ENCODE measurements at places on chromosomes 7 and 10. TPM values are rescaled to one million over a fixed set of nuclear protein-coding genes. Genes with fewer than 3 reads are reported as not detected.

DNA sequence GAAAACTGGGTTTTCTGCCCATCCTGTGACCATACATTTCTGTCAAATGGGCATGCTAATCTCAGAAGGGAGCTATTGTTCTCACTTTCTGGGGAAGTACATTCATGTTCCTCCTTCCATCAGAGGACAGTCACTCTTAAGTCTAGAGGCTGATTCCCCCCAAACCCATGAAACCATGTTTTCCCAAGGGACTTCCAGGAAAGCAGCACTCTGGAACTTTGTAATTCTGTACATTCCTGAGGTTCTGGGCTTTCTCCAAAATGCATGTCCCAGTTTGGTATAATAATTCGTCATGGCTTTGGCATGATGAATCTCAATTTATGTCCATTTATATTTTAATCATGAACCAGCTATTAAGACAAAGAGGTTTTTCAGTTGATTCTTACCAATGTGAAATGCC lies 688.1 kb downstream of the LRMDA start:
- H3K27ac ChIP-seq: no peak overlapping the region
- H3K4me3 ChIP-seq: no peak overlapping the region
- no peak for DNase-seq
- H3K36me3 ChIP-seq: no peaks in the 10 kb centered on the region
- H3K27me3 ChIP-seq: no peaks in the 10 kb centered on the region

GRCh38 chr10:88110355-88110754 lies 246.9 kb downstream of the PTEN start:
- no peak for DNase-seq
- H3K4me3 ChIP-seq: peak overlapping the region; percentile 29
- H3K27me3 ChIP-seq: no peaks in the 10 kb centered on the region
- peak overlapping the region; percentile 79 for H3K27ac ChIP-seq
- peaks cover 38% of the 10 kb centered on the region for H3K4me1 ChIP-seq
- H3K36me3 ChIP-seq: no peaks in the 10 kb centered on the region

GRCh38 chr10:32357056-32357735 lies 10.2 kb upstream of the EPC1 start:
- no peak overlapping the region for H3K4me3 ChIP-seq
- DNase-seq: no peak
- peaks cover 39% of the 10 kb centered on the region for H3K4me1 ChIP-seq
- H3K27ac ChIP-seq: no peak overlapping the region

DNA sequence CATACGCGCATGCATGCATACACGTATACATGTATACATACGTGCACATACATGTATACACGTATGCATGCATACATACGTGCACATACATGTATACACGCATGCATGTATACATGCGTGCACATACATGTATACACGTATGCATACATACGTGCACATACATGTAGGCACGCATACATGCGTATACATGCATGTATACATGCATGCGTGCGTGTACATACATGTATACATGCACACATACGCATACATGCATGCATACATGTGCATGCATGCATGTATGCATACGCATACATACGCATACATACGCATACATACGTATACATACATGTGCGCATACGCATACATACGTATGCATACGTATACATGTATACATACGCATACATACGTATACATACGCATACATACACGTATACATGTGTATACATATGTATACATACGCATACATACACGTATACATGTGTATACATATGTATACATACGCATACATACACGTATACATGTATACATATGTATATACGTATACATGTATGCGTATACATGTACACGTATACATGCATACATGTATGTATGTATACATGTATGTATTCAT lies 19.0 kb upstream of the MTURN start:
- no peaks in the 10 kb centered on the region for H3K27me3 ChIP-seq
- no peak for DNase-seq
- peaks cover 14% of the 10 kb centered on the region for H3K4me1 ChIP-seq
- H3K4me3 ChIP-seq: no peak overlapping the region
- H3K36me3 ChIP-seq: no peaks in the 10 kb centered on the region

GRCh38 chr10:34732926-34733325 lies 82.2 kb downstream of the PARD3 start:
- DNase-seq: no peak
- no peak overlapping the region for H3K27ac ChIP-seq
- no peaks in the 10 kb centered on the region for H3K4me1 ChIP-seq
- H3K27me3 ChIP-seq: peaks cover 4% of the 10 kb centered on the region

GRCh38 chr10:3460420-3461128 lies 288.0 kb upstream of the PITRM1 start:
- no peak overlapping the region for H3K4me3 ChIP-seq
- no peak for DNase-seq
- no peaks in the 10 kb centered on the region for H3K36me3 ChIP-seq
- no peak overlapping the region for H3K27ac ChIP-seq

DNA sequence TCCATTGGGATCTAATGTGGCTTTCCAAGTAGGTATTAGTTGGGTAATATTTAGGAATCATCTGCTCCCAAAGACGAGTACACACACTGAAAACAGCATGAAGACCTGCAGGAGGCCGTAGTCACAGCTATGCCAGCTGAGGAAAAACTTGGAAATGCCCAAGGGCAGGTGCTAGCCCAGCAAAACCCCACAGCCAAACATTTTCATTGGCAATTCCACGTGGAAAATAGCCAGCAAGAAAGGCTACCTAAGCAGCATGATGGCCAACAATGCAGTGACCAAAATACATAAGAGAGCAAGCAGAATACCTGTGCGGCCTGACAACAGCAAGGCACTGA lies 32.7 kb downstream of the DOCK4 start:
- H3K4me3 ChIP-seq: no peak overlapping the region
- H3K36me3 ChIP-seq: no peaks in the 10 kb centered on the region
- H3K27ac ChIP-seq: no peak overlapping the region
- H3K27me3 ChIP-seq: peaks cover 19% of the 10 kb centered on the region
- H3K4me1 ChIP-seq: no peaks in the 10 kb centered on the region
- DNase-seq: no peak

- no peak overlapping the region for H3K4me3 ChIP-seq
- peaks cover 51% of the 10 kb centered on the region for H3K36me3 ChIP-seq
- no peak for DNase-seq
Measured at GRCh38 chr7:155665079-155665956, 20.9 kb downstream of the RBM33 start.

DNA sequence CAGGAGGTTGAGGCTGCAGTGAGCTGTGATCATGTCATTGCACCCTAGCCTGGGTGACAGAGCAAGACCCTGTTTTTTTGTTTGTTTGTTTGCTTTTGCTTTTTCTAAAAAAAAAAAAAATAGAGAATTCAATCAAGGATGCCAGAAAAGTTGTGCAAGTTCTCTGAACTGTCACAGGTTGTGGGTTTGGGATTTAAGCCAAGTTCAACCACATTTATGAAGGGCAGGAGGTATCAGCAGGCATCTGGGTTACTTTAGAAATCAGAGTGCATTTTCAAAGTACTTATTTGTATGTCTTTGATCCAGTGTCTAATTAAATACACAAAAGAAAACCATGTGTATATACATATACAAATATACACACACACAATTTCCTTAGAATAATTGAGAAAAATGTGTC lies 151.2 kb upstream of the MINDY3 start:
- no peak overlapping the region for H3K27ac ChIP-seq
- H3K27me3 ChIP-seq: no peaks in the 10 kb centered on the region
- no peaks in the 10 kb centered on the region for H3K4me1 ChIP-seq
- no peaks in the 10 kb centered on the region for H3K36me3 ChIP-seq
- H3K4me3 ChIP-seq: no peak overlapping the region

DNA sequence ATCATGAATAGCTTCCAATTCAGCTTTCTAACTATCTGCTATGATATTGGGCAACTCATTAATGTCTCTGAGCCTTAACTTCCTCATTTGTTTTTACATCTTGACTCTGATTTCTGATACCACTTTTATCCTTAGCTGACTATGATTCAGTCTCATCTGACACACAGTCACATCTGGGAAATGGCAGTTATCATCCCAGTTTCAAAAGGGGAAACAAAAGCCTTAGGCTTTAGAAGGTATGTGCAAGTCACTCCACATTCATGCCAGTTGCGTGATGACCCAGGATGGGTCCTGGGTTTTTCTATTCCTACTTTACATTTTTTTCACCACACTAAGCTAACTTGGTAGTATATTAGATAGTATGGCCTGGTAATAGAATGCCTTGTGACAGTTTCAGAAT lies 12.7 kb downstream of the SCIN start:
- H3K27me3 ChIP-seq: no peaks in the 10 kb centered on the region
- no peak overlapping the region for H3K4me3 ChIP-seq
- no peak for DNase-seq
- no peaks in the 10 kb centered on the region for H3K36me3 ChIP-seq
- H3K27ac ChIP-seq: no peak overlapping the region

- H3K4me3 ChIP-seq: no peak overlapping the region
- H3K27ac ChIP-seq: no peak overlapping the region
- H3K36me3 ChIP-seq: no peaks in the 10 kb centered on the region
- no peaks in the 10 kb centered on the region for H3K4me1 ChIP-seq
- no peak for DNase-seq
Measured at GRCh38 chr10:132132421-132132841, 54.3 kb upstream of the DPYSL4 start.

DNA sequence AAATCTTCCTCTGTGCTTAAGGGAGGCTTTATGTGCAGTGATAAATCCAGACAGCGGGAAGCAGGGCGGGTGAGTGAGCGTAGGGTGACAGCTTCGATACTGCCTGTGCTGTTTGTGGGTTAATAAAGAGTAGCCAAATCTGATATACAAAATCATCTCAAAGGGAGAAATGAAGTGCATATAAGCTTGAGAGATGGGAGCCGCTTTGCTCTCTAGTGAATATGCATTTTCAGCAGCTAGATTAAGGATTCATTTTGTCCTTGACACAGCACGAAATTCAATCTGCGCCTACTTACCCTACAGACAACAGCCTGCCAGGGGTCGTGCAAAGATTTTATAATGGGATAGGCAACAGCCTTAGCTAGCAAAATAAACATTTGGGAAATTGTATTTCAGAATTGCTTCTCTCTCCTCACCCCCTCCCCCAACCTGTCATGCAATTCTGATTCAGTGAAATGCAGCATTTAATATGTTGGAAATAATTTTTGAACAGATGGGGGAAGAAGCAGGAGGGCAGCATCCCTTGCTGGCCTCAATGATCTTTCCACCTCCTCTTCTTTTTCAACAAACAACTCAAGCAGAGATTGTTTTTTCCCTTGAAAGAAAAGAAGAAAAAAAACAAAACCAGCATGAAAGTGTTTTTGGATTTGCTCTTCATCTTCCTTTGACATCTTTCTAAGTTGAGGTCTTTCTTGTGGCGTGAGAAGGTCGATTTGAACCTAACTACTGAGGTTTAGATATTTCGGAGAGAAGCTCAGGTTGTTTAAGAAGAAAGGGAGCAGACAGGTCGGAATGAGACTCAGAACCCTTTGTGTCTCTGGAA lies 117.9 kb downstream of the AOAH start:
- H3K27me3 ChIP-seq: peaks cover 2% of the 10 kb centered on the region
- no peak overlapping the region for H3K4me3 ChIP-seq
- H3K36me3 ChIP-seq: no peaks in the 10 kb centered on the region
- DNase-seq: no peak

- H3K4me3 ChIP-seq: peak overlapping the region; percentile 84
- peaks cover 76% of the 10 kb centered on the region for H3K4me1 ChIP-seq
- no peaks in the 10 kb centered on the region for H3K27me3 ChIP-seq
- no peak for DNase-seq
- peaks cover 15% of the 10 kb centered on the region for H3K36me3 ChIP-seq
- H3K27ac ChIP-seq: peak overlapping the region; percentile 95
Measured at GRCh38 chr7:20216406-20217036, 663 bp downstream of the MACC1 start.

DNA sequence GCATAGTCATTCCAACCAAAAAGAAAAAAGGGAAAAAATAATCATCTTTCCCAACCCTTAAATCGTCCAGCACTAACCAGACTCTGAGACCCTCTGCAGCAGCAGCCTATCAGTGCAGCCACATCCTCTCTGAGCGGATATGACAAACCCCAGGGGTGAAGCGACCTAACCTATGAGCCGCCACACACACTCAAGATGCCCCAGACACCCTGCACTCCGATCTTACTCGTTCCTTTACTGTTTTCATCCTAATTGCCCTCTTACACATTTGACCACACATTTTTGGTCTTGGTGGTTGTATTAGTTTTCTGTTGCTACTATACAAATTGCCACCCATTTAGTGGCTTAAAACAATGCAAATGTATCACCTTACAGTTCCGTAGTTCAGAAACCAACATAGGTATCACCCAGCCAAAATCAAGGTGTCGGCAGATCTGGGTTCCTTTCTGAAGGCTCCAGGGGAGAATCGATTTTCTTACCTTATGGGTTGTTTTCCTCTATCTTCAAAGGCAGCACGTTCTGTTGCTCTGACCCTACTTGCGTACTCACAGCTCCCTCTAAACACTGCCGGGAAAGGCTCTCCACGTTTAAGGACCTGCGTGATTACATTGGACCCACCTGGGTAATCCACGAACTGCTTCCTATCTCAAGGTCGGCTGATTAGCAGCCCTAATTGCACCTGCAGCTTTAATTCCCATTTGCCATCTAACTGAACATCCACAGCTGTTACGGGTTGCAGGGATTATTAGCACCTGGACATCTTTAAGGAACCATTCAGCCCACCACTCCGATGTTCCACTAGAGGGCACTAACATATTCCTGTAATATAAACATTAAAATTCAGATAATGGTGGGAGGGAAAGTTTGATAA lies 37.3 kb upstream of the PRSS1 start:
- H3K27me3 ChIP-seq: no peaks in the 10 kb centered on the region
- no peaks in the 10 kb centered on the region for H3K36me3 ChIP-seq
- no peak for DNase-seq

- H3K27ac ChIP-seq: no peak overlapping the region
- H3K27me3 ChIP-seq: no peaks in the 10 kb centered on the region
- no peaks in the 10 kb centered on the region for H3K4me1 ChIP-seq
- no peak overlapping the region for H3K4me3 ChIP-seq
- H3K36me3 ChIP-seq: no peaks in the 10 kb centered on the region
Measured at GRCh38 chr10:18214691-18215563, 74.7 kb downstream of the CACNB2 start.

GRCh38 chr10:86355571-86356038 lies 11.0 kb downstream of the GRID1 start:
- H3K4me1 ChIP-seq: peaks cover 21% of the 10 kb centered on the region
- peaks cover 8% of the 10 kb centered on the region for H3K27me3 ChIP-seq
- H3K4me3 ChIP-seq: no peak overlapping the region
- DNase-seq: no peak

DNA sequence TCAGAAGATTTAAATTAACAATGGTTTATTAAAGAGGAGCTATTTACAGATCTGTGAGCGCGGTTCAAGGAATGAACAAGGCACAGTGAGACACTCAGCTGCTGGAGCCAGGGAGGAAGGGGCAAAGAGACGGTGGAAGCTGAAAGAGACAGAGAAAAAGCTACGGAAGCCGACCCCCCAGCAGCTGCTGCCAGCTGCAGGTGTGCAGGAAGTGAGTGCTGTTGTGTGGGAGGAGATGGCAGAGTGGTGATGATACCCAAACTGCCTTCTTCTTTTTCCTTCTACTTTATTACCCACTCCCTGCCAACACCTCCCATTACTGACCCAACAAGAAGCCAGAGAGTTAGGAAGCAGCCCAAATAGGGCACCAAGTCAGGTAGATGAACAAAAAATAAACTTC lies 41.9 kb upstream of the MBL2 start:
- no peak for DNase-seq
- no peaks in the 10 kb centered on the region for H3K27me3 ChIP-seq
- H3K36me3 ChIP-seq: no peaks in the 10 kb centered on the region
- H3K4me1 ChIP-seq: peaks cover 6% of the 10 kb centered on the region

GRCh38 chr10:115163129-115163528 lies 70.0 kb downstream of the ATRNL1 start:
- H3K4me3 ChIP-seq: no peak overlapping the region
- no peak for DNase-seq
- H3K4me1 ChIP-seq: no peaks in the 10 kb centered on the region
- H3K27ac ChIP-seq: no peak overlapping the region

The HIP1 gene
- total RNA-seq: 6.1 TPM

The CYP3A5 gene
- total RNA-seq: not detected

The MMP21 gene
- 0.10 TPM for total RNA-seq

The EN2 gene
- total RNA-seq: not detected

The CALCR gene
- total RNA-seq: not detected

The DUSP5 gene
- 26.1 TPM for total RNA-seq

The CRYGN gene
- not detected for total RNA-seq

Measured in activated B cell treated with CpG ODN at 0.5 μM for 24 hours (primary cell).